Stimulated activated CD4-positive, alpha-beta T cell treated with anti-CD3 and anti-CD28 coated beads, Interleukin-4, amount 100 ng/mL, for 24 hours (primary cell): ENCODE measurements at places on chromosomes 4 and X.

- no peak for DNase-seq
These were observed 119.0 kb upstream of the MAP9 start for GRCh38 chr4:155495572-155496293.

DNA sequence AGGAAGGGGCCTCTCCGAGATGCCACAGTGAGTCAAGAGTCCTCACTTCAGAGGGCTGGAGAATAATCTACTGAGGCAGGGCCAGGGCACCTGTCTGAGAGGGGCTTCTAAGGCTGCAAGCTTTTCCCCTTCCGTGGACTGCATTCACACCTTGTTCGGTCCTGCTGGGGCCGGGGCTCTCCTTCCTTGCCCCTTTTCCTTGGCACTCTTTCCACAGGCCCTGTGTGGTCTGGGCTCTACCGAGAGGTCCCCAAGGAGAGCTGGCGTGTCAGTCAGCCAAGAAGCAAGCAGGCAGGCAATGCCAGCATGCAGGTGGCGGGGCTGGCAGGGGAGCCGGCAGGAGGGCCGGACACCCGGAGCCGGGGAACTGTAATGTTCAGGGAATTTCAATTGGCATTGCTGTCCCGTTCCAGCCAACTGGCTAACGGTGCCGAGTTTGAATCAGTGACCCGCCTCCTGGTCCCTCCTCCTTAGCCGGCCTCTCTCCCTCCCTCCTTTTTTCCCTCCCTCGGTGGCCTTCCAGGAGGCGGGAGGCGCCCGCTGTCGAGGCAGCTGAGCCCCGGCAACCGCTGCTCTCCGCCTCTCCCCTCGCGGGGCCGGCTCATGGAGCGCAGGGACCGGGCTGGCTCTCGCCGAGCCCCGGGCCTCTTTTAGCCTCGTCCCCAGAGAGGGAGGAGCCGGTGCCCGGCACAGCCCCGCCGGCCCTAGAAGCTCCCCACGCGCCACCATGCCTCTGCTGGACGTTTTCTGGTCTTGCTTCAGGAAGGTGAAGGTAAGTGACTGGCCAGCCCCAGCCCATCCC, at the start of gene STARD8:
STARD8 (plus strand) TSS at position 511 of the 802 bp plus-strand sequence; CDS start at position 728, 217 bp downstream.
- DNase-seq = no peak

DNA sequence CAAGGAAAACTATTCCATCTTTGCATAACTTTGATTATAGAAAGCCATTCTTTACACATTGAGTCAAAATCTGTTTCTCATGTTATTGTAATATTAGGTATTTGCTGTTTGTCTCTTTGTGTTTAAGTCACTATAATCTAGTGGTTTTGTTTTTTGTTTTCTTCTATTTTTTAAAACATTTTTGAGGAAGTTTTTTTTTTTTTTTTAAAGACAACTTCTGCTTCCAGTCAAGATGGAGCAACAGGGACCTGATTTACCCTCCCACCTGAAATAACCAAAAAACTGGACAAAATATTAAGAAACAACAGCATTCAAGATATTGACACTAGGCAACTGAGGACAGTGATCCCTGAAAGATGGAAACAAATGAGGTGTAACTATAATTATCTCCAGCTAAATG, 18.4 kb upstream of the NSUN7 start:
- no peak for DNase-seq

- peak; percentile 71 for DNase-seq
These were observed 8.5 kb upstream of the AKAP17A start for GRCh38 chrX:1582686-1583437.

GRCh38 chrX:38803243-38803587, 2.0 kb downstream of the MID1IP1 start:
- peak; percentile 4 for DNase-seq

GRCh38 chrX:68079961-68080360, 353.3 kb downstream of the OPHN1 start:
- no peak for DNase-seq

DNA sequence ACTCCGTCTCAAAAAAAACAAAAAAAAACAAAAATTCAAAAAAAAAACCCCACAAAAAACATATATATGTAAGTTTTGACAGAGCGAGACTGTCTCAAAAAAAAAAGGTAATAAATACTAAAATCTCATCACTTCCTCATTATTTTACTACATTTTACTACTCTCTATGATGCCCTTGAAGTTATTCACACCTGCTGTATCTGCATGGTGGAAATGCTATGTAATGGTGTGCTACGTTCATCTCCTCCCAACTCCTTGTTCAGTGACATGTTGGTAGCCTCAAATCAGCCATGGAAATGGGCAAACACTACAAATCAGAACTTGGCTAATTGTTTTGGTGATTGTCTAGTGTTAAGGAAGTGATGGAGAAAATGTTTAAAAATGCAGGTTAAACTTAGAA, 11.8 kb downstream of the RPS4X start:
- DNase-seq = no peak

GRCh38 chr4:96103086-96103485, 263.2 kb downstream of the PDHA2 start:
- DNase-seq = no peak

GRCh38 chr4:169050881-169051760, 41.1 kb upstream of the CBR4 start:
- DNase-seq = no peak

DNA sequence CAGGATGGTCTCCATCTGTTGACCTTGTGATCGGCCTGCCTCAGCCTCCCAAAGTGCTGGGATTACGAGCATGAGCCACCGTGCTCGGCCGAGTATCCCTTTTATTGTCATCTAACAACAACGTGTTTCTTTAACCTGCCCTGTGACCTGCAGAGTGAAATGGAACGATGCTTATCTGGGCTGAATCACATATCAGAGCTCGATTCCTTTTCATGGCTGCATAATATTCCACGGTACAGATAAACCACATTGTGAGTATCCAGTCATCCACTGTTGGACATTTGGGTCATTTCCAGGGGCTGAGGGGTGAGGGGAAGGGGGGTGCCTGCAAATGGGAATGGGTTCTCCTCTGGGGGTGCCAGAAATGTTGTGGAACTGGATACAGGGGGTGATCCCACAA, 260.0 kb downstream of the ASMT start:
- no peak for DNase-seq

DNA sequence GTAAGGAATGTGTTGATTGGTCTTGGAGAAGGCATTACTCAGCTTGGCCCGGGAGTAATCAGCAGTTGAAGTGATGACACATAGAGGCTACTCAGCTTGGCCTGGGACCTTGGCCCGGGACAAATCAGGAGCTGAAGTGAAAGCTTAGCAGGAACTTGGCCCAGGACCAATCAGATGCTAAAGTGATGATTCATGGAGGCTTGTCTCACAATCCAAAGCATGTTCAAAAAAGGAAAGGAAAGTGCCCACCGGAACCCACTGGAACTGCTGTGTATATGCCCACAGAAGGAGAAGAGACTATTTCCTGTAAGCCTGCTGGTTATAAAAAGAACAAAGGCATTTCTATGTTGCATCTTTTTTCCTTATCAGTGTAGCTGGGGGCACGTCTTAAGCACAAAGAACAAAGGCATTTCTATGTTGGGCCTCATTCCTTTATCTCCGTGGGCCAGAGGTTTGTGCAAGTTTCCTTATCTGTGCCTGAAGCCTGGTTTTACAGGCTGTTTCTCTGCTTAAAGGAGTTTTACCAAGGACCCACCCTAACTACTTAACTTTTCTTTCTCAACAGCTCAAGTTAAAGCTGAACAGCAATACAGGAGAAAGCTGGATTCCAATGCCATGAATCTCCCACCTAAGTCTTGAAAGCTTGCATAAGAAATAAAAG, 1176.7 kb downstream of the NLGN4X start:
- DNase-seq = no peak

- DNase-seq = no peak
These were observed 82.3 kb downstream of the ARHGAP24 start for GRCh38 chr4:85557016-85557901.

DNA sequence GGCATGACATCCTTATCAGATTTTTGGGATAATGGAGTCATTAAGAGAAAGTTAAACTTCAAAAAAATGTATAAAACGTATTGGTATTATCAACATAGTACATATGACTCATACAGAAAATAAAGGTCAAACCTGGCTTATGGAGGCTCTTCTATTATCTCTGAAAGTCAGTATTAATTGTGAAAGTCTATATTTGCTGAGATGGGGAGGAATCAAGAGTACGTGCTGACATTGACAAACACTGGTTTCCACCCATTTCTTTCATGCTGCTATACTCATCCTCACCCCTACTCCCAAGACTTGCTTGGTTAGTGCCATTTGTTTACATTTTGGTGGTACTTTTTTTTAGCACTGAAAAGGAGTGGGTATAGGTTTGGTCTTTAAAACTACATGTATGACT, 30.8 kb upstream of the PLA2G12A start:
- DNase-seq = no peak

DNA sequence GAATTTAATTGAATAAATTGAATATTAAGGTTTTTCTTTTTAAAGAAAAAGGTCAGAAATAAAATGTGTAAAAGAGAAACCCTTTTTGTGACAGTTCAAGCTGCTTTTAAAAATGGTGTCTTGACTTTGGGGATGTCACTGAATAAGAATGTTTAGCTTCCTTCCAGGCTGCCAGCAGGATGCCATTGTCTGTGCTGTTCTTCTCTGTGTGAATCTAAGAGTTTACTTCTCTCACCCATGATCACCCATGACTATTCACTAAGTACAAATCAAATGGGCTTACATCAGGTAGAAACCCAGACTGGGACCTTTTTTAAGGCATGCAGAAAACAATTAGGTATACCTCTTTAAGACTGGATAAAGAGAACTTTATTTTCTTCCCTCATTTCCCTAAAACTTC, 115.3 kb downstream of the DACH2 start:
- DNase-seq = no peak

GRCh38 chr4:41819621-41820020, 71.1 kb upstream of the PHOX2B start:
- DNase-seq = no peak

DNA sequence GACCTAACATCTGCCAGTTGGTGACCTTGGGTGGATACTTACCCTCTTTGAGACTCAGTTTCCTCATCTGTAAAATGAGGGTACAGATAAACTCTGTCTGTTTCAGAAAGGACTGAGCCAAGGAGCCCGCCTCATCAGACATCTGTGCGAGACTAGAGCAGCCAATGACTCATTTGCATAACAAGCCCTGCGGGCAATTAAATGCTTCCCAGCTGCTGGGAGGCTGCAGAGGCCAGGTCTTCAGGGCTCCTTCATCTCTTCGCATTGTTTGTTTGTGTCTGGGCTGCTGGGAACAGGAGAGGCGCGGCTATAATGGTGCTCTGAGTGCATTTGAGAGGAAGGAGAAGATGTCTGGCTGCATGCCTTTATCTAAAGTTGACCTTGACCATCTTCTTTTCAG, 85.0 kb downstream of the ADRA2C start:
- DNase-seq = no peak

DNA sequence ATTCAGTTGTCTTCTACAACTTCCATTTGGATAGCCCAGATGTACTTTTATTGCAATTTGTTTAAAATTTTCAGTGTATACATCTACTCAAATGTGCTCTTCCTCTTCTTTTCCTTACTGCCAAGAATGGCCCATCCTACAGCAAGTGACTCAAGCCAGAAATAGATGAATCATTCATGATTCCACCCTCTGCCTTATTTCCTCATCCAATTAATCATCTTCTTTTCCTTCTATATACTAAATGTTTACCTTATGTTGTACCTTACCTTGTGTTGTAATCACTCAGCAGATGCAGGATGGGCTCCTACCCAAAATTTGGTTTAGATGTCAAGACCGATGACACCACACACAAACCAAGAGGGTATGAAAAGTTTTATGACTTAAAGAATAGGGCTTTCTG, 437.8 kb downstream of the GRXCR1 start:
- no peak for DNase-seq

DNA sequence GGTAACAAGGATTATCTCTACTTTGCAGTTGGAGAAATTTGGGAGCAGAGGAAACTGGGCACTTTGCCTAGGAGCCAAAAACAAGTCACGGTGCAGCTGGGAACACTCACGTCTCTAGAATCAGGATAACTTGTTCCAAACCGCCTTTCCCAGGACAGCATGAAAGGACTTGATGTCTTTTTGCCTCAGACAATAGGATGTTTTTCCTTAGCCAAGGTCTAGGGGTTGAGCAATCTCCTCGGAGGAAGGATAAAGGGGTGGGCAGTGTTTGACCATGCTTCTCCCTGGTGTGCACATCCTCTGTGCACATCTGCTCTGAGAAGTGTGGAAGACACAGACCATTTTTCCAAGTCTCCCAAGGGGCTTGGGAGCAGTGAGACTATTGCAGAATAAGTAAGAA, 1.7 kb upstream of the SPARCL1 start:
- DNase-seq = no peak

DNA sequence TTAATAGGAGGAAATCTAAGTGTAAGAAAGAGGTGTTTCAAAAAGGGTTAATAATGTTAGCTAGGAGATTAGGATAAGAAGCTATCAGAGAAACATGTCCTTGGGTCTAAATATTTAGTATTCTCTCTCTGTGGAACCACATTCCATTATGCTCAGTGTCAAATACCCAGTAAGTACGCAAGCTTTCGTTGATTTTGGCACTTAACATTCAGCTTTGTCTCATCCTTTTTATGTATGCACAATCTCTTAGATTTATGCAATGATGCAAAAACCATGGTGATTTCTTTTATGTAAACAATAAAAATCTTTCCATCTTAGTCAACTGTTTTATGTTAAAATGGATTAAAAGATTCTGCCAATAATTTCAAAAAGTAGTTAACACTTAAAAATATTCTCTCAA, 129.2 kb downstream of the KLHL13 start:
- DNase-seq = no peak

DNA sequence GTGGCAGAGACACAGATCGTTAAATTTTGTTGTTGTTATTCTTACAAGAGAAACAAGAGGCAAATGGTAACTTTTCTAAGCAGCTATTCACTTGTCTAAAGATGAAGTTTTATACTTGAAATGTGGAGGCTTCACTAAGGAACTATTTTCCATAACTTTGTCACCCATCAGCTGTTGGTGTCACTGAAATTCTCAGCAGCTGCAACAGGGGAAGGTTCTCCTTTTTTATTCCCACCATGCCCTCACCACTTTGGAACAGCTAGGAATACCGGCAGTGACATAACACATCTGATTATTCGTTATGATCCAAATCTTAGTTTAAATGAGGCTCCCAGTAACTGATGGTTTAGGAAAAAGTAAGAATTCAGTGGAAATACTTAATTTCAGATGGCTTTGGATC, 147.0 kb upstream of the LEF1 start:
- no peak for DNase-seq

DNA sequence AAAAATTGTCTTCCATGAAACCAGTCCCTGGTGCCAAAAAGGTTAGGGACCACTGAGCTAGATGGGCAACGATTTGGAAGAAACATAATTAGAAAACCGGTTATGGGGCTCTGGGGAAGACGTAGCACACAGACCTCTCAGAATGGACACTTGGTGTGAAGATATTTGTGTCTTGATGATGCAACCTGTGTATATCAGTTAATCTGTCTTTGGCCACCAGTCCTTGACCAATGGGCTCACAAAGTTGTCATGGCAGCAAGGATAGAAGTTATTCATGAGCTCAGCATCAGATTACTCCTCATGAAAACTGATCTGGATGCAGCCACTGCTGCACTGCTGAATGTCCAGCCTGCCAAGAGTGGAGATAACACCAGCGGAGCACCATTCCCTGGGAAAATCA, 13.6 kb downstream of the MTNR1A start:
- DNase-seq = no peak
